ENCODE measurements at places on chromosomes 11 and 22.

DNA sequence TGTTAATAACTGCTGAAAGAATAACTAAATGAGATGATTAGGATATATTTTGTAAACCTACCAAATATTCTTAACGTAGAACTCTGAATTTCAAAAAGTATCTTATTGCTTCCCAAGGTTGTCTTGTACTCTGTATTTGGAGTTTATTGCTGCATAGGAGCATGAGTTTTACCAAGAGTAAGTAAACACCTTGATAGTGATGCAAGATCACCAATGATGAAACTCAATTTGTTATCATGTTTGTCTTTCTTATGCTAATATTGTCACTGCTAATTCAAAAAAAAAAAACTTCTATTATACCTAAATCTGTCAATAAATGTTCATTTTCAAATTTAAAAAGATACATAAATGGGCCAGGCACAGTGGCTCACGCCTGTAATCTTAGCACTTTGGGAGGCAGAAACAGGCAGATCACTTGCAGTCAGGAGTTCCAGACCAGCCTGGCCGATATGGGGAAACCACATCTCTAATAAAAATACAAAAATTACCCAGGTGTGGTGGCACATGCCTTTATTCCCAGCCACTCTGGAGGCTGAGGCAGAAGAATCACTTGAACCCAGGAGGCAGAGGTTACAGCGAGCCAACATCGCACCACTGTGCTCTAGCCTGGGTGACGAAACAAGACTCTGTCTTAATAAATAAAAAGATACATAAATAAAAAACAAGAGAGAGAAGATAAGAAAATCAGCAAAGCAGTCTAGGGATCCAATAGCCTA is 23.4 kb upstream of the PLAAT2 start:
- DNase-seq, result no peak

DNA sequence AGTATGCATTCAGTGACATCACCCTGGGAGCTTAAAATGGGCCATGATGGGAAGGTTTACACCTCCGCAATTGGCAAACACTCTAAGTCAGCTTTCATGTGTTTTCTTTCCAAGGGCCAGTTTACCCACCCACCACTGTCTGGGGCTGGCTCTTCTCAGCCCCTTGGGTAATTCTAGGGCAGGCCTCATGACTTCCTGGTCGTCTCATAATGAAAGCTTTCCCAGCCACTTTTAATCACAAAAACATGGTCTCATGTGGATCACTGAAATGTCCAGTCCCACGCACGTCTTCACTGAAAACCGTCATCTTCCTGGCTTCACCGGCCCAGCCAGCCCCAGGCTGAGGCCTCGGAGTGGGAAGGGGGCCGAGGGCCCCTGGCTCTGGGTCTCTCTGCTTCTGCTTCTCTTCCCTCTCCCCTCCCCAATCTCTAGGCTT is 58.5 kb upstream of the ANO1 start:
- no peak for DNase-seq

GRCh38 chr11:17594686-17595192 is 47.7 kb downstream of the OTOG start:
- DNase-seq, result no peak

GRCh38 chr22:28883917-28884746 is 760 bp downstream of the ZNRF3 start:
- DNase-seq, result no peak

- no peak for DNase-seq
These were observed 117.5 kb upstream of the RRM1 start for GRCh38 chr11:3977078-3977477.

DNA sequence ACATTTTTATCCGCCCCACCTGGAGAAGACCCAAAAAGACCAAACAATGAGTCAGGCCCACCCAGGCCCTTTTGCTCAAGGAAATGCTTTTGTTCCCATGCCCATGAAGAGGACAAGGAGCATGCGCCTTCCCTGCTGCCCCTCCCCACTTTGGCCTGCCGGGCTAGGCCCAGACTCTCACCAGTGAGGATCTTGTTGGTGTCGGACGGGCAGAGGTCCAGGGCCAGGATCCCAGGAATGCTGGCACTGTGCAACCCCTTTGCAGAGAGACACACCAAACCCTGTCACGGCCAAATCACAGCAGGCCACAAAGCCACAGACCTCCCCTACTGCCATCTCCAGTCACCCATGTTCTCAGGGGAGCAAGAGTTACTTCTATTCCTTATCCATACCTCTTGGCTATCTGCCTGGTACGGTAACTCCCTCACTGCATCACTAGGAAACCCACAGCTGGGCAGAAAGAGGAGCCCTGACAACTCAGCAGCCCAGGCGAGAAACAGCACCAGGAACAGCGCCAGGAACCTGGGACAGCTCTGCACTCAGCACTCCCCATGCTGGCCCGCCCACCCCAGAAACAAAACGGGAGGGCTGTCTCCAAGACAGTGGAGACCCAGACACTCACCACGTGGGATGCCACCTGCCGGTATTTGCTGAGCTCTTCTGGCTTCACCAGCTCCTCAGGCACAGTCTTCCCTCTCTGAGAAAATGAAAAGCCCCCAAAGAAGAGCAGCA is 5.5 kb downstream of the PRPF19 start:
- no peak for DNase-seq

DNA sequence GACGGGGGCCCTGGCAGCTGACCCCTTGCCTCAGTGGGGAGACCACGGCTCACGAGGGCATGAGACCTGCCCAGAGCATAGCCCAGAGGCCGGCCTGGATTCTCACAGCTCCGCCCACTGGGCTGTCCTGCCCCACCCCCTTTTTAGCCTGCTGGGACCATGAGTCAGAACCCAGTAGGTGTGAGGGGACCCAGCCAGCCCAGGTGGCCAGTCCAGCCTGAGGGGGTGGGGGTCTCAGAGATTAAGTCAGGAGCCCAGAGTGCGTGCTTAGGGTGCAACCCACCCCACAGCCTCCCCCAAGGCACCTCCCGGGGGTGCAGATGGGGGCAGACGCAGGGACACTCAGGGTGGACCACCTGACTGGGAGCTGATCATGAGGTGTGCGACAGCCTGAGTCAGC is 40.1 kb upstream of the PPARA start:
- DNase-seq, result no peak

DNA sequence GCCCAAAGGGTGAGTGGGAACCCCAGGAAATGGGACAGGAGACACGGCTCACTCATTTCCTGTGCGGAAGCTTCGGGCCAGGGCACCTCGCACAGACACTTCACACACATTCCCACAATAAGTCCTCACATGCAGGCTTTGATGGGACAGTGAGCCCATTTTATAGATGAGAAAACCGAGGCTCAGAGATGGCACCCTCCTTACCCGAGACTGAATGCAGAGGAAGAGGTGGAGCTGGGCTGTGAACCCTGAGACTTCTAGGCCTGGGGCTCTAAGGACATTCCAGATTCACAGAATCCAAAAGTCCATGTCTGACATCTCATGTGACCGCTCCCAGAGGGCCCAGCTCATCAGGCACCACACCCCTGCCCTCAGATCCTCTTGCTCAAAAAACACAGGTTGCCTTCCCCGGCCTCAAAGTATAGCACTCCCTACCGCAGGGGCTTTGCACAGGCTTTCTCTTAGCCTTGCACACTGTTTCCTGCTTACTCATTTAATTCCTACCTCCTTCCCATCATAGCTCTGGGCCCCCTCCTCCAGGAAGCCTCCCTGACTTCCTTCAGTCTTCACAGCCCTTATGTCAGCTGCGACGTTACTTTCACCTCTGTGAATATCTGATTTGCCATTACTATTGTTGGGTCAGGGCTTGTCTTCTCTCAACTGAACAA is 57.1 kb upstream of the TCF20 start:
- DNase-seq, result no peak

DNA sequence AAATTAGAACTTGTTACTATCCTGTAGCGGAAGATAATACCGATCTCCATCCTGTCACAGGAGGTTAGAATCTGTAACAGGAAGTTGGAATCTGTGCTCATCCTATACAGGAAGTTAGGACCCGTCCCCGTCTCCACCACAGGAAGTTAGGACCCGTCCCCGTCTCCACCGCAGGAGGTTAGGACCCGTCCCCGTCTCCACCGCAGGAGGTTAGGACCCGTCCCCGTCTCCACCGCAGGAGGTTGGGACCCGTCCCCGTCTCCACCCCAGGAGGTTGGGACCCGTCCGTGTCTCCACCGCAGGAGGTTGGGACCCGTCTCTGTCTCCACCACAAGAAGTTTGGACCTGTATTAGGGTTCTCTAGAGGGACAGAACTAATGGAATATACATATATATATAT is 52.2 kb downstream of the FBLN1 start:
- no peak for DNase-seq

- no peak for DNase-seq
These were observed 33.2 kb upstream of the BRSK2 start for GRCh38 chr11:1356478-1356960.

DNA sequence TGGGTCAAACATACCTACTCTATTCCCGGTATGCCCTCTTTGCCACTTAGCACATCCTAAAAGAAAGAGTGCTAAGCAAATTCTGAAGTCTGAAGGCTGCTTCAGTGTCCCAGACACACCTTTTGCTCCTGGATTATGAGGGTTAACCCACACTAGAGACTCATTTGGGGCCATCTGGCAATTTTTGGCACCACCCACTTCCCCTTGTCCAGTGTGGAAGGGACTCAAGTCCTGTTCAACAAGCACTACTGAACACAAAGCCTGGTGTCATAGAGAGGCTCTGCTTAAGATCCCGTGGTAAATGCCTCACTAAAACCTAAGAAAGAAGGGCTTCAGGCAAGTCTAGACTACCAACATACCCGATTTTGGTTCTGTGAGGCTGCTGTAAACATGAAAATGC is 85.8 kb downstream of the SERGEF start:
- DNase-seq, result no peak

DNA sequence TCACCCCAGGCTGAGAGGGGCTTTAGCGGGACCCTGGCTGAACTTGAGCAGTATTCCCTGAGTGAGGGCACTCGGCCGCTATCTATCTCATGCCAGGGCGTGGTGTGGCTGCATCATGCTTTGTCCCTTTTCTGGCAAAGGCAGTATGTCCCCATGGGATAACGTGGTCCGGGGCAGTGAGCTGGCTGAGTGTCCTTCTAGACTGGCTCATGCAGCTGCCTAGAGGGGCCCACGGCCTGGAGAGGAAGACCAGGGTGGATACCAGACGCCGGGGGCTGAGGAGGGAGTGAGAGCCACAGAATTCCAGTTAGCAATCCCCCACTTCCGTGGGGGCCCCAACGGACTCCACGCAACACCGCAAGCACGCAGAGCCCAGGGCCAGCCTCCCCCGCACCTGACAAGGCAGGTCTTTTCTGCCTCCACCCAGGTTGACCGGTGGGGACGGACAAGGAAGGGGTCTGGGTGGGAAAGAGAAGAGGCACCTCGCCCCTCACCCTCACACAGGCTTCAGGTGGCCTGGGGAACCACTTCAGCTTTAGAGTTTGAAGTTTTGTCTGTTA is 15.5 kb downstream of the NFAM1 start:
- no peak for DNase-seq

DNA sequence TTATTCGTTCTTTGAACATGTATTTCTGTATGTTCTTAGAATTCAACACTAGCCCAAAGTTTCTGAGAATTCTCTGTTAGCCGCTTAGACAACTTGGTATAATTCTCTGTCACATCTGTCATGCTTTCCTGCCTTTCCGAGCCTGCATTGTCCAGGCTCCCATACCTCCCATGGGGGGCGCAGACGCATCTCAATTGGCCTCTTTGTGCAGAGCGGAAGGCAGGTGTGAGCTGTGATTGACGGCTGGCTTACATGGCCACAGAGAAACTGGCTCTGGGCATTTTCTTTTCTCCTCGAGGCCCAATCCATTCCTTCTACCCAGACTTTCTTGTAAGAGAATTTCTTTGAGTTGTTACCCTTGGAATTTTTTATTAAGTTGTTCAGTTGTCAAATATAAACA is 132.7 kb upstream of the SESN3 start:
- no peak for DNase-seq

DNA sequence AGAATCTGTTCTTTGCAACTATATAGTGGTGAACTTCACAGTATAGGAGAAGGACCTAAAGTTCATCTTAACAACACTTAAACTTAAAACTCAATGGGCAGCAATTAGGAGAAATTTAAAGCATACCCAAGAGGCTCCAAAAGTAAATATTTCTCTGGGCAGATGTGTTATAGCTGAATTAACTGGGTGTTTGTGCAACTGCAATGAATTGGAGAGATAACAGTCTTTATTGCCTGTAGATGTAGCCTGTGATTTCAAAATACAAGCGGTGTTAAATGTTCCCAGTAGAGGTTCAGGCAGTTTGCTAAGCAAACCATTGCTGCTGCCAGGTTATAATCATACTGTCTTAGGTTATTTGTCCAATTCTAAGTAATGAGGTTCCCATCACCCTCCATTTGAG is 294.1 kb upstream of the MTNR1B start:
- no peak for DNase-seq

- DNase-seq, result no peak
These were observed 1.2 kb downstream of the BIRC3 start for GRCh38 chr11:102318469-102318868.

DNA sequence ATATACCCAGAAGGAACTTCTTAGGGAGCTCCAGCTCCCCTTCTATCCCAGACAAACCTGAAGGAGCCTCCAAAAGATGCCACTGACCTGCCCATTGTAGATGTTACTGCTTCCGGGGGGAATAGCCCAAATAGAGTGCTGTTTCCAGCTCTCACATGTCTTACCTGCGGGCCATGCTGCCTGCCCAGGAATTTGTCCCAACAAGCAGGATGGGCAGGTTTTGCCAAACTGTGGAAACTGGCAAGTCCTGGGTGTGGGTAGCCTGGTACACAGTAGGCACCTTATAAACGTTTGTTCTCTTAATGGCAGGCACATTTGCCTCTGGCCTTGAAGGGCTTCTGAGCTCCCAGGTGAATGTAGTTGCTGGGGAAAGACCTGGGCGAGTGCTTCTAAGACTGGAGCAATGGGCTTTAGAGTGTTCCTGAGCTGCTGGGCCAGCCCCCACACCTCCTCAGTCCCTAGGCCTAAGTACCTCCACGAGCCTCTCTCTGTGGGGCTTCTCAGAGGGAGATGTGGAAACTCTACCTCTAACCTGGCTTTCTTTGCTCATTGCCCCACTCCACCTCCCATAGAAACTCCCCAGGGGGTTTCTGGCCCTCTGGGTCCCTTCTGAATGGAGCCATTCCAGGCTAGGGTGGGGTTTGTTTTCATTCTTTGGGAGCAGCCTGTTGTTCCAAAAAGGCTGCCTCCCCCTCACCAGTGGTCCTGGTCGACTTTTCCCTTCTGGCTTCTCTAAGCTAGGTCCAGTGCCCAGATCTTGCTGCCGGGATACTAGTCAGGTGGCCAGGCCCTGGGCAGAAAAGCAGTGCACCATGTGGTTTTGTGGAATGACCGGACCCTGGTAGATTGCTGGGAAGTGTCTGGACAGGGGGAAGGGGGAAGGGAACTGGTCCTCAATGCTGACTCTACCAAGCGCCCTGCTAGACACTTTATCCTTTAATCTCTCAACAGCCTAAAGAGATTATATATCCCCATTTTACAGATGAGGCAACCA is 37.2 kb downstream of the LIMK2 start:
- peak; percentile 37 for DNase-seq

DNA sequence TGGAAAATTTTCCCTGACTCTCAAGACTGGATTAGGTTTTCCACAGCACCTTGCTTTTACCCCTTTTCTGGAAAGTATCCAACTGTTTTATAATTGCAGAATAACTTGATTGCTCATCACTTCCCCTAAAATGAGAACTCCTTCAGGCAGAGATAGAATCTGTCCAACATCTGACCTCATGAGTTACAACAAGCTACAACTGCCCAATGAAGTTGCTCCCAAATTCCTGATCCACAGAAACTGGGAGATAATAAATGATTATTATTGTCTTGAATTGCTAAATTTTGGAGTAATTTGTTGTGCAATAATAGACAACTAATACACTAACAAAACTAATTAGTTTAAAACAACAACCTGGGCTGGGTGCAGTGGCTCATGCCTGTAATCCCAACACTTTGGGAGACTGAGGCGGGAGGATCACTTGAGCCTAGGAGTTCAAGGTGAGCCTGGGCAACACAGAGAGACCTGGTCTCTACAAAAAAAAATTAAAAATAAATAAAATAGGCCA is 10.0 kb upstream of the CCDC83 start:
- DNase-seq, result no peak

Measured in substantia nigra (tissue), 51 donors.